ENCODE measurements at places on chromosomes 7 and 10.

- no peak for DNase-seq
Measured at GRCh38 chr7:155533120-155533826, 13.1 kb downstream of the CNPY1 start.

GRCh38 chr7:24847754-24848153 is 90.5 kb upstream of the GSDME start:
- DNase-seq: no peak

GRCh38 chr7:70587739-70588138 is 544.2 kb upstream of the GALNT17 start:
- DNase-seq: no peak

- no peak for DNase-seq
Measured at GRCh38 chr7:28328822-28329660, 83.3 kb upstream of the CREB5 start.

GRCh38 chr10:126387931-126388911 is at the start of gene ADAM12:
TSS of gene ADAM12 (minus strand) at chr10:126388477. CDS start at chr10:126388145, 332 bp downstream.
- DNase-seq: no peak

- no peak for DNase-seq
Measured at GRCh38 chr10:132675031-132675740, 110.8 kb downstream of the NKX6-2 start.

- no peak for DNase-seq
Measured at GRCh38 chr10:117463545-117463920, 79.0 kb upstream of the EMX2 start.

GRCh38 chr7:64876792-64877713 is 26.0 kb upstream of the ZNF273 start:
- DNase-seq: peak; percentile 69

GRCh38 chr7:10803720-10804119 is 170.0 kb upstream of the PHF14 start:
- DNase-seq: no peak

GRCh38 chr7:140317999-140318398 is 80.3 kb downstream of the SLC37A3 start:
- DNase-seq: no peak

DNA sequence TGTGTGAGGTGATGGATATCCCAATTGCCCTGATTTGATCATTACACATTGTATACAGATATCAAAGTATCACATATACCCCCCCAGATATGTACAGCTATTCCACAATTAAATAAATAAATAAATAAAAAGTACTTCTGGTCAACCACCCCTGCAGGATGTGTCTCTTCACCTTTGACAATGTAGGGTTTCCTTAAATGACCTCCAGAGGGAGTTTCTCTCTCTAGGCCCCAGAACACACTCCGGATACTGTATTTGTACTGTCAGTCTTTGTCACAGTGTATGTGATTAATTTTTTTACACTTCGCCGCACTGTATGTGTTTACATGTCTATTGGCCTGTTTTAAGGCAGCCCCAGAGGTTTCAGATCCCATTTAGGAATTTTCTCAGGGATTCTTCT is 123.6 kb downstream of the ADCYAP1R1 start:
- no peak for DNase-seq

DNA sequence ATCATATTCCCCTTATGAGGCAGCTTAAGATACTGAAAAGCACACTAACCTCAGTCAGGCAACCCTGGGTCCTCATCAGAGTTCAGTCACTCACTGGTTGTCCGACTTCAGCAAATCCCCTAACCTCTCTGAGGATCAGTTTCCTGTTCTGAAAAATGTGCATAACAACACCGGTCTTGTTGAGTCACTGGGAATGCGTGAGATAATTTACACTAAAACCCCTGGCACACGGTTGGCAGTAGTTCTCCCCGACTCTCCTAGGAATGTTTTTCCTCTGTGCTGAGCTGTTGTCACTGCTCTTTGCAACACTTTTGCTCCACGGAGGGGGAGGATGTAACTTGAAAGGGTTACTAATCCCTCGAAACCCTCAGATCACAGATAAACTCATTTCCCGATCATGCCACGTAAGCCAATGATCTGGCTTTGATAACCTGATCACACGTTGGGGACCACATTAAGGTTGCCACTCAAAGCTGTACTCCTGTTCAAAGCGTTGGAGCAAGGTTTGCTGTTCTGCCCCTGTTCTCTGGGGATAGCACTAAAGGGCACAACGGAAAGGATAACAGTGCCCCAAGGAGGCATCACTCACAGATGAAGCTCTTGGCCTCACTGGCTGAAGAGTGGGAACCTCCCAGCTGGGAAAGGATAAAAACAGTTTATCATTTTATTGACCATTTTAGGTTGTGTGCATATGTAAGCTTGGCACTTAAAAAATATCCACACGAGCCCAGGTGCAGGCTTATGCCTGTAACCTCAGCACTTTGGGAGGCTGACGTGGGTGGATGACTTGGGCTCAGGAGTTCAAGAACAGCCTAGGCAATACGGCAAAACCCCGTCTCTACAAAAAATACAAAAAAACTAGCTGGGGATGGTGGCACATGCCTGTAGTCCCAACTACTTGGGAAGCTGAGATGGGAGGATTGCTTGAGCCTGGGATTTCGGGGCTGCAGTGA is 5.0 kb upstream of the RBM17 start:
- DNase-seq: peak; percentile 24

- DNase-seq: no peak
Measured at GRCh38 chr7:96949766-96950165, 55.6 kb upstream of the DLX6 start.

- no peak for DNase-seq
Measured at GRCh38 chr10:92832121-92832520, 16.2 kb upstream of the EXOC6 start.

GRCh38 chr7:19437446-19437845 is 271.4 kb downstream of the POLR1F start:
- no peak for DNase-seq

DNA sequence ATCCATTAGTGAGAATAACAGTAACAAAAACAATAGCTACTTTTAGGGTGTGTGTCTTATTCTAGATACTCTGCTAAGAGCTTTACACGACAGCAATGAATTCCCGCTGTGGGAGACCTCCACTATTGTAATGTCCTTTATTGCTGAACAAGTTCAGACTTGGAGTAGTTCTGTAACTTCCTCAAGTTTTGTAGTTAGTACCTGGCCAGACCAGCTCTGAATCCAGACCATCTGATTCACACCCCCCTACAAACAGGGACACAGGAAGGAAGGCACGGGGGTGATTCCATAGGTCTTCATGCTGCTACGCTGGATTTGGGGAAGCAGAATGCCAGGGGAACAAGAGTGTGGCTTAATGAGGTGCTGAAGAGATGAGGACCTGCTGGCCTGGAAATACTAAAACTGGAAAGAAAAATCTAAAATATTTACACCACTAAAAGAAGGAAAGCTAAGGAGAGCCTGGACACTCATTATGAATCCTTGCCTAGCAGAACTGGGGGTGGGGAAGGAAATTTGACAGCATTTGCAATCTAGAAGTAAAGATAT is 194.6 kb upstream of the TMEM72 start:
- no peak for DNase-seq

DNA sequence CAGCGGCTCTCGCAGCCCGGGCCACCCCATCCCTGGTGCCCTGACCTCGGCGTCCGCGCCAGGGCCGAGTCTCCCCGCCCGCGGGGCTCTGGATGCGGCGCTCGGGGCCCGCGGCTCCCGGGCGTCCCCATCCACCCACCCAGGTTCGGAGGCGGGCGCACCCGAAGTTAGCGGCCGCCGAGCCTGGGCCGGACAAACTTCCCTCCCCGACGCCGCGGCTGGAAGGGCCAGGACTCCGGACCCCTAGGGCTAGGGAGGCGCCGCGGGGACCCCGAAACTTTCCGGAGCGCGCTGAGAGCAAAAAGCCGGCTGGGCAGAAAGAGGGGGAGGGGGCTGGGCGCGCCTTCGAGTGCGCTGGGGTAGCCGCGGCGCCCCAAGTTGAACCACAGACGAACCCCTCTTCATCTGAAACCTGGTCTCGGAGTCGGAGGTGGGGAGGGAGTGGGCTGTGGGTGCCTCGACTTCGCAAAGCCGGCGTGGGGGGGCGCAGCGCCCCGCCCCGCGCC is 3.7 kb upstream of the ELFN1 start:
- no peak for DNase-seq

DNA sequence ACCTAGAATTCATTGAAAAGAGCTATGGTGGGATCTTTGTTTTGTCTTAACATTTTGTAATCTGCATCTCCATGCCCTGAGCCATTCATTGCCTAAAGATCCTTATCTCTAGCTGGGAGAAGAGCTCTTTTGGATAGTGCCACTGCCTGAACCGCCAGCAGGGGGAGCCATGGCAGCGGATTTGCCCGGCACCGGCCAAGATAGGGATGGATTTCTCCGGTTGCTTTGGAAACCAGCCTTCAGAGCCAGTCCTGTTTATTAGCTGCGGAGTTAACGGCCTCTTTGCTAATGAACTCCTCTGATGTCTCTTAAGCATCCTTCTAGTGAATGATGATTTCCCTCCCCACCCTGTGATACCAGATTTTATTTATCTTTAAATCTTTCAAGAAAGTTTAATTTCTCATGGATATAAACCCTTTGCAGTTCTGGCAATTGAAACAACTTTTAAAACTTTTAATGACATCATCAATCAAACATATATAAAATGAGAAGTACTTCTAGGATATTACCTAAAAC is 58.2 kb upstream of the LYZL2 start:
- DNase-seq: peak; percentile 73

DNA sequence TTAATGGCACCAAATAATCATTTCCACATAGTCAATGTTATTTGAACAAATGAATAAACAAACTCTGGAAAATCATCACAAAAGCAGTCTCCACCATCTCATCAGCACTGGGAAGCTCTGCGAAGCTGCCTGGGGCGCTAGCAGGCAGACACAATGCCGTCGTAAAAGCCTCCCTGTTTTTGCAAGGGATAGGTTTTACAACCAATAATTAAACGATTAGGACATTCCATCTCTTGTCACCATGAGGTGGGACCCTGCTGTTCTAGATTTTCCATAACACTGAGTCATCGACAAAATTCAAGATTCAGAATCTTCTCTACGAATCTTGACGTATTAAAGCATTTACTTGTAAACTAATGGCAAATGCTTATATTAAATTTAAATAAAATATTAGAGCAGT is 172.8 kb upstream of the AKR1E2 start:
- DNase-seq: no peak

DNA sequence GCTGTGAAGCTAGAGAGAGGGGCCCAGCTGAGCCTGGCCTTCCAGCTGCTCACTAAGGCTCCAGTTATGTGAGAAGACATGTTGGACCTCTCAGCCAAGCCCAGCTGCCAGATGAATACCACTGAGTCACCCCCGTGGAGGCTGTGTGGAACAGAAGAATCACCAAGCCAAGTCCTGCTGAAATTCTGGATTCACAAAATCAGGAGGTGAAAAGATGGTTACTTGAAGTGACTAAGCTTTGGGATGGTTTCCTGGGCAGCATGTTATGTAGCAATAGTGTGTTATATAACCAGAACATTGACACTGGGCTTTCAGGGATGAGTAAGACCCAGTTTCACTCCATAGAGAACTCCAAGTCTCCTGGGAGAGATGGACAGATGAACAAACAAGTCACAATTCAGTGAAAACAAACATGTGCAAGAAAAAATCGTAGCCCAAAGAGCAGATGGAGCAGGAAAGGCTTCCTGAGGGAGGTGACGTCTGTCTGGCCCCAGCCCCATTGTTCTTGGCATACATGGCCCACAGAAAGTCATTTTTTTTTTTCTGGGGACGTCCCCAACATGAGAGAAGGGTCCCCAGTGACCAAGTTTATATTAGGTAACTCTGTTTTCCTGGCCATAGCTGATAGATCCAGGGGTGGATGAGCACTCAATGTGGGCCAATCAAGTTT is 64.1 kb upstream of the PDZD8 start:
- no peak for DNase-seq

- no peak for DNase-seq
Measured at GRCh38 chr7:38190011-38190410, 12.0 kb downstream of the STARD3NL start.

- DNase-seq: no peak
Measured at GRCh38 chr7:94050046-94050445, 45.9 kb upstream of the BET1 start.

GRCh38 chr10:95693071-95693667 is 558 bp downstream of the TCTN3 start:
- DNase-seq: no peak

DNA sequence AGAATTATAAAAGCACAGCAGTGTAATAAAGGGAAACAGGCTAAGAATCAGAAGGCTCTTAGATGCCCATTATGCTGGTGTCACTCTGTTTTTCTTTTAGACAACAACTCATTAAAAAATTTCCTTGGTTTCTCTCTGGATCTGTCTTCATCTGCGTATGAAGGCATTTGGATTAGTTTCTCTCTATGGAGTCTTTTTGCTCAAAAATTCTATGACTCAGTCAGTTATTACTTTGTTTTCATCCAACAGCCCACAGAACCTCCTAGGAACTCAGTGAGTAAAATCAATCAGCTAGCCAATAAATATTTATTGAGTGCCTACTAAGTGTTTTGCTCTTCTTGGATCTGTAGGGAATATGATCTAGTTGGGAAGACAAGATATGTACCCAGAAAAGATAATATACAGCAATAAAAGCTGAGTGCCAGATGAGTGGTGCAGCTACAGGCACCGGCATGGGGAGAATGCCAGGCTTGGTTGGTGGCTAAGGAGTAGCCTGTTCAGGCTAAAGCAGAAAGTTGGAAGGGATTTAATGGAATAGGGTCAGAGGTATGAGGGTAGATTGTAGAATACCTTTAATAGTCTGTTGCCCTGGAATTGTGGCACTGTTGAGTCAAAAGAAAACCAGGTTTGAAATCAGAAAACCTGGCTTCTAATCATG is 156.2 kb downstream of the LRRC4 start:
- DNase-seq: no peak

DNA sequence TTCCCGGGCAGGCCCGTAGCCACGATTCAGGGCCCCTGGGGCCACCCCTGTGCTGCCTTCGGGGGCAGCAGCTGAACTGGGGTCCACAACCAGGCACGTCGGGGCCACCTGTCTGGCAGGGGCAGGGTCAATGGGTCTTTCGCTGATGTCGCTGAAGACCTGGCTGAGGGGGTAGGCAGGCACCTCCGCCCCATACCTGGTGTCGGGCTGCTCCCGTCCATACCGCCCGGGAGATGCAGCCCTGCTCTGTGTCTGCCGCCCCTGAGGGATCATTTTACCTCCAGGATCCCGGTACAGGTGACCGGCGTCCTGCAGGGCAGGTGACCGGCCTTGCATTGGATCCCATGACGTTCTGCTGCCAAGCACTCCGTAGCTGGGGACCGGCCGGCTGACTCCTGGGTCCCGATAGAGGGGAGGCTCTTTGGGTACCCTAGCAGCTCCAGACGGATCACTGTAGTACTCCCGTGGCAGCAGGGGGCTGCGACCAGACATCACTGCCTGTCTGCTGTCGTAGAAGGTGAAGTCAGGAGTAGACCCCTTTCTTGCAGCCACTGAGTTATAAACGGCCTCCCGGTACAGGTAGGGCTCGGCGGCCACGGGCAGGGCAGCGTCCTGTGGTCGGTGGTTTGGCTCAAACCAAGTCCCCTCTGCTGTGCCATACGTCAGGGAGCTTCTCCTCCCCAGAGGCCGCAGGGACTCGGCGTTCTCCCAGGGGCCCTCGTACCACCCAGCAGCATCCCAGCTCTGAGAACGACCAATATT is 85.2 kb downstream of the ZRANB1 start:
- no peak for DNase-seq

DNA sequence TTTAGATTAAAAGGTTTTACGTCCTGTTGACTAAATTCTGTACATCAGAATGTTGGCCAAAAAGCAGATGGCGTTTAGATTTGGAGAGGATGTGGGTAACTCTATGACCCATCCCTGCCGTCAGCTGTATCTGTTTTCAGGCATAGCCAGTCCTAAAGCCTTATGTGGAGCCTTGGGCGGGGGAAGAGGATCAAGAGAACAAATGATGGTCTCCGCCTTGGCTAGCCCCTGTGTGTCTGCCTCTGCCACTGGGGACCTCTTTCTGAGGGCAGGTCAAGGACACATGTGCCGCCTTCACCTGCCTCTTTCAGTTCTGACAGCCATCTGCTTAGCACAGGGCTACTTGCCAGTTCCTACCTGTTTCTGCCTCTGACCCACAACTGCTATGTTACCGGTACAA is 24.1 kb downstream of the PDSS1 start:
- DNase-seq: peak; percentile 21
